ENCODE measurements at places on chromosomes 5 and 9.

- DNase-seq = no peak
Measured at GRCh38 chr9:93900971-93901861, 53.9 kb downstream of the BARX1 start.

DNA sequence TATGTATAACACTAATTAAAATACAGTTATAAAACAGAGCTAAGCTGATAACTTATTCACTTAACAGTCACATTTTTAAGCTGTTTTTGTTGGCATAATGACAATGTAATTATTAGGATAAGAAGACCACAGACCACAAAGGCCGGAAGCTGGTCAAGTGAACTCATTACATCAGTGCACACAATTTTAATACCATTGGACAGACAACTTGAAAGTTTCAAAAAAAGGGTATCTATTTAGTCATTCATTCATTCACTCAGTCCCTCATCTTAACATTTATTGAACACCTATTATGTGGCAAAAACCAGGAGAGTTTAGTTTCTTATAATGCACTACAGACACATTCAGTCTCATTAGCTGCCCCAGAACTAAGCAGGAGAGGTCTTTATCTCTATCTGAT, 11.6 kb downstream of the ERP44 start:
- DNase-seq = no peak

GRCh38 chr9:5945112-5945511, 54.4 kb downstream of the MLANA start:
- no peak for DNase-seq

GRCh38 chr5:73531356-73531755, 33.1 kb downstream of the BTF3 start:
- DNase-seq = no peak

DNA sequence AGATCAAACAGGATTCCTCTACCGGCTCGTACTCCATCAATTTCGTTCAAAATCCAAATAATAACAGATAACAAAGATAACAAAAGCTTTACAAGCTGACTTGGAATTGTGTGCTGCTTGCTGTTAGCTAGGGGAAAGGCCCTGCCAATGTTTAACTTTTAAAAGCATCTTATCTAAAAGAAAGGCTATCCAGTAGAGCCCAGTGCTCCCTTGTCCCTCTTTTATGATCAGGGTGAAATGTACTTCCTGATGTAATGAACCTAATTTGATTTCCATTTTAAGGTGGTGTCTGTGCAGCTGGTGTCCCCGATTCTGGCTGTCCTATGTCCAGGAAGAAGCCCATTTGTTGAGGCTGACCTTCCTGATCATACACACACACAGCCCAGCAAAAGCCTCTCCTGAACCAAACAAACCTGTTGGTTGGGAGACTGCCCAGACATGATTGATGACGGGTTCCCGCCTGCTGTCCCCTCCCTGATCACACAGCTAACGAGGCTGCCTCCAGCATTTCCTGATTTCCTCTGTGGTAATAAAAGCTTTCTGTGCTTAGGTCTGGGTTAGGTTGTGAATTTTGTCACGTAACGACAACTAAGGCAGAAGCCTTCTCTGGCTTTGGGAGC, 54.1 kb downstream of the PWWP2A start:
- DNase-seq = no peak

DNA sequence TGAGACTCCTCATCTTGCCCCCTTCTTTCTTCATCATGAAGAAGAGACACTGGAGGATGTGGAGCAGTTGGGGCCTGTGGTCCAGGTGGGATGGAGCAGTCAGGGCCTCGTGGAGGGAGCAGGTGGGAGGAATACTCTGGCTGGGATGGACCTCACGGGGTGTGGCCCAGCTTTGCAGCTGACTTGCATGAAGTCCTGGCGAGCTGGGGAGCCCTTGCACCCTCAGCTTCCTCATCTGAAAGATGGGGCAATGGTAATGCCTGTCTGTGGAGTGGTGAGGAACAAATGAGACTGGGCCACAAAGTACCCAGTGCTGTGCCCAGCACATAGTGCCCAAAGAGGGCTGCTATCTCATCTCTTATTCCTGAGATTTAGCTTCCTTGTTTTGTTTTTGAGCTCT, 91.5 kb downstream of the DAB2IP start:
- DNase-seq = no peak

GRCh38 chr5:6734243-6734700, 21.0 kb downstream of the TENT4A start:
- DNase-seq = peak; percentile 41

DNA sequence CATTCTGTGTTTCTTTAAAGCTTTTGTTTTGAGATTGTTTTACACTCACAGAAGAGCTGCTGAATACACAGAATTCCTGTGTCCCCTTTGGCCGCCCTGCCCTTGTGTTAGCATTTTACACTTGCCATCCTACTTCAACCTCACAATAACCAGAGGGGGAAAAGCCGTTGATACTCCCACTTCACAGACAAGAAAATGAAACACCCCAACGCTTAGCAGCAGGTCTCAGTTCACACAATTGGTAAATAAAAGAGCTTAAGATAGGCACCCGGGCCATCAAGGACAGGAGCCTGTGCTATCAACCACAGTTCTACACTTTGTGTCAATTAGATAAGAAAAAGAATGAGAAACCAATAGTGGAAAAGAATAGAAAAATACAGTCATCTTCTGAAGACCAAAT, 178.0 kb downstream of the SYK start:
- no peak for DNase-seq

- DNase-seq = no peak
Measured at GRCh38 chr9:120876842-120877240, at the start of gene PHF19. PHF19 (minus strand) TSS chr9:120877188; CDS start chr9:120874741, 2,447 bp downstream.

DNA sequence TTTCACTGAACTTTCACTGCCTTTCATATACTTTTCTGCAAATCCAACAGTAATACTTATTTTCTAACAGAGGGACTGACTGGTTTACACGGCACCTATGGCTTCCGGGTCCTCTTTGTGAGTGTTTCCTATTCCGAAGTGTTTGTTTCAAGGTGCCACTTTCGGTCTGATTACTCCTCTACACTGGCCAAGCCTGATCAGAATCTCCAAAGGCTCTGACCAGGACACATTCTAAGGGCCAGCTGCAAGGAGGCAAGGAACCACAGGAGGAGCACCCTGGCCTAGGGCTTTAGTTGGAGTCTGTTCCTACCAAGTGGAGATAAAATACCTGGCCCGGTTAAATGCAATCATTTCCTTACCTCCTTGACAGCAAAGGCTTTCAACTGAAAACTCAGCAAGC, 132.1 kb downstream of the GLIS3 start:
- DNase-seq = no peak

- DNase-seq = no peak
Measured at GRCh38 chr5:33338336-33339110, 102.2 kb upstream of the TARS1 start.

GRCh38 chr5:155258161-155258560, 244.6 kb downstream of the KIF4B start:
- DNase-seq = no peak

- DNase-seq = no peak
Measured at GRCh38 chr5:9954869-9955268, 294.8 kb downstream of the ATPSCKMT start.

- no peak for DNase-seq
Measured at GRCh38 chr5:14730466-14730865, 65.9 kb downstream of the OTULIN start.

- no peak for DNase-seq
Measured at GRCh38 chr5:154493274-154493673, 15.2 kb upstream of the HAND1 start.

GRCh38 chr9:89420397-89421178, 77.3 kb downstream of the SEMA4D start:
- DNase-seq = no peak

- DNase-seq = no peak
Measured at GRCh38 chr5:36703245-36703860, 96.9 kb downstream of the SLC1A3 start.

GRCh38 chr5:131260895-131261294, 3.0 kb upstream of the CDC42SE2 start:
- no peak for DNase-seq

DNA sequence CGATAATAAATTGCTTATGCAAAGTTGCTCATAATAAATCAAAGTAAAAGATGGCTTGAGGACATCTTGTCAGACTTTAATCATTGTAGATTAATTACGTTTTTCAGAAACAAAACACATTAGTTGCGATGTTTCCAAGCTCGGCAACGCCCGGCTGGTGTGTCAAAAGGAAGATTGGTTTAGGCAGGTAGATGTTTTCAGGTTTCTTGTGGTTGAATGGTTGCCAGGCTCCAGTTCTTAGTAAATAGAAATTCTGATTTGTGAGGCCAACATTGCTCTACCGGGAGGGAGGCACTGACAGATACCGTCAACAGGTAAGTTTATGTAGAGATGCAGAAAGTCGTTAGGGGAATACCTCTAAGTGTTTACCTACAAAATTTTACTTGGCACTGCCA, 280.3 kb downstream of the NPR3 start:
- no peak for DNase-seq

- no peak for DNase-seq
Measured at GRCh38 chr5:31880449-31880848, 241.5 kb downstream of the PDZD2 start.

- DNase-seq = no peak
Measured at GRCh38 chr5:127941646-127942045, 141.9 kb upstream of the SLC12A2 start.

GRCh38 chr9:87716141-87716540, 9.8 kb upstream of the CTSL start:
- no peak for DNase-seq

- DNase-seq = no peak
Measured at GRCh38 chr9:132012704-132013357, 66.8 kb downstream of the MED27 start.

- DNase-seq = no peak
Measured at GRCh38 chr9:89312222-89312571, 1.2 kb downstream of the CKS2 start.

DNA sequence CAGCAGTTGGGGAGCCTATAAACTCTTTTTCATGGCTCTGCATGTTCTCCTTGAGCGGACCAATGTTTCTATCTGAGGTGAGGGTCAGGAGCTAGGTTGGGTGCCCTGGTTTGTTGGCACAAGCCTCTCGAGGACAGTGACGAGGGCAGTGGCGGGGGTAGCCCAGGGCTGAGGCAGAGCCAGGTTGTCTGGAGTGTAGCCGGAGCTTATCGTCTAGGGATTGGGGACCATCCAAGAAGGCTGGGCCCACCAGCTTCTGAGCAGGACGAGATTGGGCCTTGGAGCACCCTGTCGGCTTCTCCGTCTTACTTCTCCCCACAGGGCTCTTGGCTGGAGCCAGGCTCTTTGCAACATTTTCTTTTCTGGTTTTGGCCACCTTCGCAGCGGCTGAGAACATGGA, 13.2 kb upstream of the CCL21 start:
- DNase-seq = no peak

DNA sequence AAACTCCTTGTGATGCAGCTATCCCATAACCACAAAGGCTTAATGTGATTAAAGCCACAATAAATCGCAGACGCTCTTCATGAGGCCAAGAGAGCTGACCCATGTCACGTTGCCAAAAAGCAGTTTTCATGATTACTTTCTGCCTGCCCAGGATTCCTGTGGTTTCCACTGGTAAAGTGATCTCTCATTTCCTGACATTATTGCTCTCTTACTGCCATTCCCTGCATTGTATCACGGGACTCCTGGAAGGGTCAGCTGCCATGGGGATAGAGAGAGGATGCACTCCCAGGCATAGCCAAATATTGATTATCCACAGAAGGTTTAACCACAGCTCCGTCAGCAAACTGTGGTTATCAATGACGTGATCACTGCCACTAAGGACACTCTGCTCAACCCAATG, 103.8 kb upstream of the SLC1A3 start:
- DNase-seq = no peak

DNA sequence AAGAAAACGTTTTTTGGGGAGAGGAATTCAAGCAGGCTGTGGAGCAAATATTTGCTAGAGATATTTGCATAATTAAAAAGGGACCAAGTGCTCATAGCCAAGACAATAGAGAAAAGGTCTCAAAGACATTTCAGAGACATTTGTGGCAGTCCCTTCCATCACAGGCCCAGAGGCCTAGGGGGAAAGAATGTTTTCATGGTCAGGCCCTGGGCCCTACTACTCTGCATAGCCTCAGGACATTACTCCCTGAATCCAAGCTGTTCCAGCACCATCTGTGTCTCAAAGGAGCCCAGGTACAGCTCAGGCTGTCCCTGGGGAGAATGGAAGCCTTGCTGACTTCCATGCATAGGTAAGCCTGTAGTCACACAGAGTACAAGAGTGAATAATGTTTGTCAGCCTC, 113.0 kb upstream of the KIF2A start:
- DNase-seq = no peak

- DNase-seq = peak; percentile 88
Measured at GRCh38 chr9:99820685-99821395, 845 bp upstream of the NR4A3 start.

- no peak for DNase-seq
Measured at GRCh38 chr9:137899551-137900360, 22.2 kb downstream of the CACNA1B start.

DNA sequence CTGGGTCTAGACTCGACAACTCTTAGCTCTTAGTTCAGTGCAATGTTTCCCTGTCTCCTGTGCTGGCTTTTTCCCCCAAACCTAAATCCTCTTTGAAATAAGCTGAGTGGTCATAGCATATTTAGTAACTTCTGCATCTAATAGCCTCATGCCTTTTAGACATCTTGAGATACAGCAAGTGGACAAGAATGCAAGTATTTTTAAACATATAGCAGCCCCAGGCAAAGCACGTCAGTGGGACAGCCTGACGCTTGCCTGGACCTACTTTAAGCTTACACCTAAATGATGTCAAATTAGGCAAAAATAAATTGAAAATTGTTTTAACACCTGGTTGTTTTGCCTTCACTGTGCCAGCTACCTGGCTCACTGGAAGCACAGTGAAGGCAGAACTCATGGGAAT, 8.0 kb downstream of the C9 start:
- no peak for DNase-seq

DNA sequence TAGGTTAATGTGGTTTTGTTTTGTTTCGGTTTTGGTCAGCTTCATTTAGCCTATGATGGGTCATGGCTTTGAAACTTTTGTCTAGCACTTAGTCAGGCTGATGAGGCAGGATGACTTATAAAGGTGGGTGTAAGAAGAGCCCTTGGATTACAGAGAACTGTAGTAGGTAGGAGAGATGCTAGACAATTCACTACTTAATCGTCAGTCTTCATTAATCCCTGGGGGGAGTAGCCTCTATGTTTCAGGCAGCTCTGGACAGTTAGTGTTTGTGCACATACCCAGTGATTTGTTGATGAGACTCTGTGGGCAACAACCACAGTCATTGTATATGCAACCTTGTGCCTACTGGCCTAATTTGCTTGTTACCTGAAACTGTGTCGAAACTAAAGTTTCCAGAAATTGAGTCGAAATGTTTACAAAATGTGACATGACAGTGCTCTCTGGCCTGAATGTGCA, 113.3 kb downstream of the MTREX start:
- no peak for DNase-seq

GRCh38 chr5:171582849-171583248, 163.4 kb downstream of the FGF18 start:
- DNase-seq = no peak

DNA sequence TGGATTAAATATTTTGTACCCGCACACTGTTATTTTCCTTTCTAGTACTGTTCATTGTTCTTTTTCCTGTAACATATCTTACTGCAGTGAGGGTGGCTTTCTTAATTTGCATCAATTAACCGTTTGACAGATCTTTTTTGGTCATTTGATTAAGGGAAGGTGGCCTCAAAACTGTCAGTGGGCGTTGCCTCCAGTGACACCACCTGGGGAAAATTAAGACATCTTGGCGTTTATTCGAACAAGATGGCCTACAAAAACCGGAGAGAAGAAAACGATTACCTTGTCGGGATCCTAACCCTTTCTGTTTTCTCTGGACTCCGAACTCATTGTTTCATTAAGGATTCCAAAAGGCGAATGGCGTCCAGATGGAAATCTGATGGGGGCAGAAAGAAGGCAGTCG, 2.0 kb downstream of the BASP1 start:
- no peak for DNase-seq
